ENCODE measurements at places on chromosomes 13 and 19.

GRCh38 chr13:55091172-55091571 is 2049.5 kb upstream of the PRR20A start:
- DNase-seq, result no peak

GRCh38 chr19:49855277-49855675 is 4.3 kb downstream of the PTOV1 start:
- no peak for DNase-seq

DNA sequence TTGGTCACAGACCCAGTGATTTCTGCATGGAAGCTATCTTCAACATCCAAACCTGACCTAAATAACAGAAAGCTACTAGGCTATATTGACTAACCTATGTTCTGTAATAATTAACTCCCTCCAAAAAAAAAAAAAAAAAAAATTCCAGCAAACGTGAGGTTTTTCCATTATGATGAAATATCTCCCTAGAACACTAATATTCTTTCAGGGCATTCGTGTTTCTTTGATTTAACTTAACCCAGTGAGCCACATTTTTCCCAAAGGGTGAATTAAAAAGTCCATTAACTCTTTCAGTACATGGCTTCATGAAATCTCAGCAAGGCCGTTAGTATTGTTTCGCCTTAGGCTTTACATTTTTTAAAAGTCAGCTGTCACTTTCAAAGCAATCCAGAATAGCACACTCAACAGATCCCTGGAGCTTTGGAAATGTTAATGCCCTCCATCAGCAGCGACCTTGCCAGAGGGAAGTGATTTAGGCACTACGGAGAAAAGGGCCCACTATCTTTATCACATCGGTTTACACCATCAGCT is 175.8 kb downstream of the DCT start:
- no peak for DNase-seq

GRCh38 chr13:44730099-44730498 is 154.0 kb upstream of the TSC22D1 start:
- DNase-seq, result no peak

DNA sequence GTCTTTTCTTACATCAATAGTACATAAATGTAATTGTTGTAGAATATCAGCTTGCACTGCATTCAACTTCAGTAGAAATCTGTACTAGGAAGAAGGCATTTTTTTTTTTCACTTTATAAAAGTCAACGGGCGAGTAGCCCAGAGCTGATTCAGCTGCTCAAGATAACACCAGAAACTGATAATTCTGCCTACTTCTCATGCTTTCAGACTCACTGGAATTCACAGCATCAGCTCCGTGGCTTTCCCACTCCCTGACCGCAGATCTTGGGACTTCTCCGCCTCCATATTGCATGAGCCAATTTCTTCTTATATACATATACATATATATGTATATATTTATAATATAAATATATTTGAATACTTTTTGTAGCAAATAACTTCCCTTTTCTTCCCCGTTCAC is 263.1 kb upstream of the RXFP2 start:
- DNase-seq, result no peak

DNA sequence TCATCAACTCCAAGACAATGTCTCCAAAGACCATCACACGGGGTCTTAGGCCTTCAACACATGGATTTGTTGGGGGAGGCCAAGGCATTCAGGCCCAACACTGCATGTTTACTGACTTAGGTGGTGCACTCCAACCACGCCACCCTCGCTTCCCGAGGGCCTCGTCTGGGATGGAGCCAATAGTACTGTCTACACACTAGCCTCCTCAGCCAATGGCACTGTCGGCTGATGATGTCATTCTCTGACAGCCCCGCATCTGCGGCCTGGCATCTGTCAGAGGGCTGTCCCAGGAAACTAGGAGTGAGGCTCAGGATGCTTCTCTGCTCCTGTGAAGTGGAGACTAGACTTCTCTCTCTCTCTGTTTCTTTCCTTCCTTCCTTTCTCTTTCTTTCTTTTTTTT is 96.6 kb downstream of the TEX26 start:
- no peak for DNase-seq

DNA sequence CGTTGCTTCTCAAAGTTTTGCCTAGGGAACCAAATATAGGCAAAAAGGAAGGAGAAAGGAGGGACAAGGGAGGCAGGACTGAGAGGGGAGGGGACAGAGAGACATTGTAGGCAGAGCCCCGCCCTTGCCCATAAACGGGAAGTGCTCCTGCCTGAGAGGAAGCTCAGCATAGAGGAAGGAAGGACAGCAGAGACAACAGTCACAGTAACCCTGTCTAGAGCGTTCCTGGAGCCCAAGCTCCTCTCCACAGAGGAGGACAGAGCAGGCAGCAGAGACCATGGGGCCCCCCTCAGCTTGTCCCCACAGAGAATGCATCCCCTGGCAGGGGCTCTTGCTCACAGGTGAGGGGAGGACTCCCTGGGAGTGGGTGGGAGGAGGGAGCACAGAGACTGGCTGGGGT is at the start of gene CEACAM21:
TSS of gene CEACAM21 (plus strand) at position 169 of the 400 bp plus-strand sequence. CDS start at position 278, 109 bp downstream.
- DNase-seq, result no peak

- DNase-seq, result no peak
Measured at GRCh38 chr13:100392709-100393630, 195.6 kb downstream of the GGACT start.

DNA sequence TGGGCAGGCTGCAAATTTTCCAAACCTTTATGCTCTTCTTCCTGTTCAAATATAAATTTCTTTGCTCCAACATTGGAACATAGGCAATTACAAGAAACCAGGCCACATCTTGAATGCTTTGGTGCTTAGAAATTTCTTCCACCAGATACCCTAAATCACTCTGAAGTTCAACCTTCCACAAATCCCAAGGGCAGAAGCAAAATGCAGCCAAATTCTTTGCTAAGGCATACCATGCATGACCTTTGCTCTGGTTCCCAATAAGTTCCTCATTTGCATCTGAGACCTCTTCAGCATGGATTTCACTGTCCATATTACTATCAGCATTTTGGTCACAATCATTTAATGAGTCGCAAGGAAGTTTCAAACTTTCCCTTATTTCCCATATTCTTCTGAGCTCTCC is 130.9 kb downstream of the DIAPH3 start:
- DNase-seq, result no peak

DNA sequence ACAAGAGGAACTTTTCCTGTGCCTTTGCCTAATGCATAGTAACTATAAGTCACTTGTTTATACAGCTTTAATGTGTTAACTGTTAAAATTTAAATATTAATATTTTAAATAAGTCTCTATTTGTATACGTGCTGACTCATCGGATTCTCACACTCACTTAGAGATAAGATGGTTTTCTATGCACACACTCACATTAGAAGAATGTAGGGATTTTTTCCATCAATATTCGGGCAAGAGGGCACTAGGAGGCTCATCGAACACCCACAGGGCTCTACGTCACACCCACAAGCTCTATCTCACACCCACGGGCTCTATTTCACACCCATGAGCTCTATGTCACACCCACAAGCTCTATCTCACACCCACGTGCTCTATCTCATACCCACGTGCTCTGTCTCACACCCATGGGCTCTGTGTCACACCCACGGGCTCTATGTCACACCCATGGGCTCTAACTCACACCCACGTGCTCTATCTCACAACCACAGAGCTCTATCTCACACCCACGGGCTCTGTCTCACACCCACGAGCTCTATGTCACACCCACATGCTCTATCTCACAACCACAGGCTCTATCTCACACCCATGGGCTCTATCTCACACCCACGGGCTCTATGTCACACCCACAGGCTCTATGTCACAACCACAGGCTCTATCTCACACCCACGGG is 73.4 kb downstream of the COL4A2 start:
- DNase-seq, result no peak

Data from vagina (tissue), 2 donors.